RCC 7860 (cell line): ENCODE measurements at places on chromosomes 1 and 21.

- DNase-seq, result peak; percentile 87
These were observed 185.1 kb upstream of the CAMK1G start for GRCh38 chr1:209398313-209398991.

GRCh38 chr1:42096554-42096953 lies 56.7 kb upstream of the GUCA2B start:
- no peak for DNase-seq

GRCh38 chr21:43193651-43194302 lies 25.0 kb downstream of the CRYAA start:
- DNase-seq, result peak; percentile 85

DNA sequence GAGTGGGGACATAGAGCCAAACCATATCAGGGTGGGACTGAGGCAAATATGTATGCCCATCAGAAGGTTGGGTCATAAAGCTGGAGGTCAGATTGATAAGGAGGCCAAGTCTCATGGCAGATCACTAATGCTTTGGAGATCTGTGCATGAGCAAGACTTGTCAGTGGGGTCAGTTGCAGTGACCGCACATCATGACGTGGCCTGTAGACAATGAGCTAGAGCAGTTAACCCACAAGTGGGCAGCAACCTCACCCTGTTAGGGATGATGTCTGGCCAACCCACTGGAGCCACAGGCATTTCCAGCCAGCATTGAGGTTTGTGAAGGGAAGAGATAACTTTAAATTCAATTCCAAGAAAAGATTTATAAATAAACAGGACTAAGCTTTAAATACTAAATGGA lies 66.7 kb downstream of the XCL1 start:
- peak; percentile 87 for DNase-seq

- DNase-seq, result no peak
These were observed 458.7 kb downstream of the PTPRU start for GRCh38 chr1:29695036-29695435.
